Lower leg skin (tissue), 4 donors: ENCODE measurements at places on chromosomes 3 and 15.

GRCh38 chr3:137332297-137332696 lies 374.5 kb downstream of the IL20RB start:
- DNase-seq, result no peak

DNA sequence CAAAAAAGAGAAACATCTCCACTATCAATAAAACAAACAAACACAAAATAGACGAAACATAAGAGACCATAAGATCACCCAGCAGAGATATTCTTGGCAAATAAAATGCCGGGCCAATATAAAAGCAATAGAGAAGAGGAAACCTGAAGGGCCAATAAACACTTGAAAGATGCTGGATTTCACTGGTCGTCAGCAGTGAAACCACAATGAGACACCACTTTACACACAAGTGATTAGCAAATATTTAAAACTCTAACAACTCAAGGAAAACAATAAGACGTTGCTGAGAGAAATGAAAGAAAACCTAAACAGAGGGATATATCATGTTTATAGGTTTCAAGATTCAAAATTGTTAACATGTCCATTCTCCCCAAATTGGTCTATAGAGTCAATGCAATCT lies 148.5 kb downstream of the WDR76 start:
- DNase-seq, result no peak

DNA sequence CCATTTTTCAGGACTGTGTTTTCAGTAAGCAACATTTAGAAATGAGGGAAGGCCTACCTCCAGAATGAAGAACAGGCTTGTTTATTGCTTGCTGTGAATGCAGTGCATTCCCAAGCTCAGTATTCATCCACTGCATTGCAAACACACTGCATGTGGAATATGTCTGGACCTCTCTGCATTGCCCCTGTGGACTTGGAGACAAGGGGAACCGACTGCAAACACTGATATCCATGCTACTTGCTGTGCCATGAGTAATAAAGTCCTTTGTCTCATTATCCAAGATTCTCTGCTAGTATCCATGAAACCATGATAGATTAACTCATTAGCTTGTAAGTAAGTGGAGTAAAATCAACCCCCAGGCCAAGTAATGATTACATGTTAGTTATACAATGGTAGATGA lies 301.2 kb upstream of the NR2E3 start:
- no peak for DNase-seq

GRCh38 chr3:179072100-179072438 lies 460 bp upstream of the ZMAT3 start:
- peak; percentile 86 for DNase-seq

GRCh38 chr3:43316783-43317460 lies 30.6 kb downstream of the SNRK start:
- DNase-seq, result no peak

GRCh38 chr3:181700168-181701087 lies 11.3 kb upstream of the SOX2 start:
- DNase-seq, result no peak

GRCh38 chr15:97521381-97522285 lies 438.9 kb upstream of the ARRDC4 start:
- no peak for DNase-seq

- DNase-seq, result no peak
Measured at GRCh38 chr3:124777762-124778470, 47.7 kb downstream of the UMPS start.

GRCh38 chr3:9891072-9891622 lies 737 bp downstream of the JAGN1 start:
- no peak for DNase-seq

GRCh38 chr3:138066383-138066782 lies 49.0 kb downstream of the DZIP1L start:
- DNase-seq, result no peak

GRCh38 chr15:34018021-34018645 lies 20.9 kb downstream of the AVEN start:
- no peak for DNase-seq

DNA sequence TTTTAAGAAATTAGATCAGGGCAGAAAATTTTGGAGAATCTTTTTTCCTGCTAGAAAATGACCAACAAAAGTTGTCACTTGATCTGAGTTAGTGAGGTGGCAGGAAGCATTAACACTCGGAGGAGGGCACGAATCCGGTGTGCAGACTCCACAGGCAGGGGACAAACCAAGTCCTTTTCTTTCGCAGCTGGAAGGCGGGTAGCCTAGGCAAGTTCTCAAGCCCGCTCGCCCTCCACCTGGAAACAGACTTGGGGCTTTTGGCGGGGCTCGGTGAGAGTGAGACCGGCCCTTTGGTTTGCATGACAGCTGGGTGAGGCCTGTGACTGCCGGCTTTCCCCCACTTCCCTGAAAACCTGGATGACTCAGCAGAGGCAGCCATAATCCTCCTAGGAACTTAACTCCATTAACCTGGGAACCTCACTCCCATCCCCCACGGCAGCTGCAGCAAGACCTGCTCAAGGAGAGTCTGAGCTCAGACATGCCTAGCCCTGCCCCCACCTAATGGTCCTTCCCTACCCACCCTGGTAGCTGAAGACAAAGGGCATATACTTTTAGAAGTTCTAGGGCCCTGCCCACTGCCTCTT lies 134.8 kb downstream of the MFSD1 start:
- DNase-seq, result no peak

GRCh38 chr3:78221300-78221699 lies 1181.4 kb downstream of the ROBO2 start:
- DNase-seq, result no peak

- DNase-seq, result no peak
Measured at GRCh38 chr3:190863119-190863465, 598 bp upstream of the GMNC start.

DNA sequence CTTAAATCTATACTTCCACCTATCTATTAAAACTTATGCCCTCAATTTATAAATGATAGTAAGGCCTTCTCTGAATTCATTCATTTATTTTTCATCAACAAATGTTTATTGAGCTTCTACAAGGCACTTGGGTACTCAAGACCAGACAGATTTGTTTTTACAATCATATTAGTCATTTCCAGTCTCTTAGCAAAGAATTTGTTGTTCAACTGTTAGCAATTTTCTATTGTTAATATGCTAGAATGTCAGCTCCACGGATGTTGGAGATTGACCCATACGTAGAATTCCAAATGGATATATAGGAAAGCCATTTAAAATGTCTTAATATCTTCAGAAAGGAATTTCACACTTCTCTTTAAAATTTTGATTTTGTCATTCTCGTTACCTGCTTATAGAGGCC lies 36.7 kb downstream of the ZBTB38 start:
- no peak for DNase-seq

GRCh38 chr15:67843571-67844387 lies 3.9 kb upstream of the RNU6-1 start:
- no peak for DNase-seq

- DNase-seq, result no peak
Measured at GRCh38 chr3:120791913-120792312, 49.4 kb downstream of the GTF2E1 start.

DNA sequence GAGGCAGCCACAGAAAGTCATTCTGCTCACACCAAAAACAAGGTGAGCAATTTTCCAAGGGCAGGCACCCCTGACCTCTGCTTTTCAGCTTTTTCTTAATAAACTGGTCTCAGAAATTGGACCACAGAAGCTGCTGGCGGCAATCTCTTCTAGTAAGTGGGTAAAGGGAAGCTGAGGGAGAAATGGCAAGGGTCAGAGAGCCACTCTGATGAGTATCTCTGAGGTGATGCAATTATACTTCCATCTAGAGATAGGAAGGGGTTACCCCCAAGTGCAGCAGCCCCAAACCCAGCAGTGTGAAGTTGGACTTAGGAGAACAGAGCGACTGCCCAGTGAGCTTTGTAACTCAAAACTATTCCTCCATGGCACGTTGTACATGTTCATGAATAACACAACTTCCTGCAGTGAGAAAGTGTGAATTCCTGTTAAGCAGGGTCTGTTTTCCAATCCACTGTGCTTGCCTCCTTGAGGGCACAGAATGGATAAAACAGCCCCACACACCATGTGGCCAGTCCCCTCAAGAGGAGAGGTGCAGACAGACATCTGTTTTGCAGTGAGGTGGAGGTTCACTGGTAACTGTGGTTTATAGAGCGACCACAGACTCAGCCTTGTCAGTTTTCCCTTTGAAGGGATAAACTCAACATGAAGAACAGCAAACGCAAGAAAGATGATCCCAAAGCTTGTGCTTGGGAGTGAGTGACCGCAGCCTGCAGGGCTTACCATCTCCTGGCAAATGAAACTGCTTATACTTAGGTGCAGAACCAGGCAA lies 683.4 kb upstream of the CFAP20DC start:
- no peak for DNase-seq

DNA sequence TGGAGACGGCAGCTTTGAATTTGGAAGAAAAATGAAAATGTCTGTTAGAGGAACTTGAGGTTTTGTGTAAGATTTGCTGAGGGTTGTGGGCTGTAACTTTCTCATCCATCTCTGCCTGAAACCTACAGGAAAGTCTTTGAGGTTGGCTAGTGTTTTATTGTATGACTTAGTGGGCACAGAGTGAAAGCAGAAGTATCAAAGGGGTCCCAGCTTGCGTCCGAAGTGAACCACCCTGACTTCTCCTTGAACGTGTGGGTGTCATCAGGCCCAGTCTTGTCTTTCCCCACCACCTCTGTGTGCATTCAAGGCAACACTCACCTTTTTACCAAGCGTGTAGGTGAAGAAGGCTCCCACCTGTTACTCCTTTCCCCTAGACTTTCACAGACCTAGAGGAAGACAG lies 682.1 kb upstream of the CFAP20DC start:
- DNase-seq, result no peak

DNA sequence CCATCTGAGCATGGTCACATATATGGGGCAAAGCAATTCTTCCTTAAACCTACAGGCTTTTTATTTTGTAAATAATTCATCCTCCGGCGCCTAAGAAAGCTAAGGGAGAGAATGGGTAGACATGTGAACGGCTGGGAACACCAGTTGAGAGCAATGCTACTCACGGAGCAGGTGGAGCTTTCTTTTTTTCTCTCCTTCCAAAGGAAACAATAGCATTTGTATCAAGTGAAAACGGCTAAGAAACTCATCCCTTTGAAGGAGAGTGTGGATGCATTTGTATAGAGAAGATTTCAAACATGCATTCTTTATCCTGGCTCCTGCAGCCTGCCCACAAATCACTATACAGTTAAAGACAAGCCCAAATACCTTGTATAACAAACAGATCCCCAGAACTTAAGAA lies 637.8 kb downstream of the MAGI1 start:
- no peak for DNase-seq

DNA sequence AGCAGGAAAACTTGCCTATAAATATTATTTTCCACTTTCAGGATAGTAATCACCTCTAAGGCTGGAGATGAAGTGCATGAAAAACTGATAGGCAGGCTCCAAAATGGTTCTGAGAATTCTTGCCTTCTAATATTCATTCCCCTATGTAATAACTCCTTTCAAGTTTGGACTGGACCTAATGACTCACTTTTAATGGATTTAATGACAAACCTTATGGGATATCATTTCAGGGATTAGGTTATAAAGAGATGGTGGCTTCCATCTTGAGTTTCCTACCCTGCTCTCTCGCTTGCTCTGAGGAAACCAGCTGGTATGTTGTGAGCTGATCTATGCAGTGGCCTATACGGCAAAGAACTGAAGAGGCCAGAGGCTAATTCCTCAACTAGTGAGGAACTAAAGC lies 192.0 kb downstream of the BCHE start:
- DNase-seq, result no peak

GRCh38 chr3:77906102-77906709 lies 866.3 kb downstream of the ROBO2 start:
- DNase-seq, result no peak

GRCh38 chr15:82139823-82140268 lies 94.0 kb upstream of the MEX3B start:
- DNase-seq, result no peak

- no peak for DNase-seq
Measured at GRCh38 chr3:94481226-94481898, 418.5 kb downstream of the NSUN3 start.

- DNase-seq, result no peak
Measured at GRCh38 chr3:111581403-111582119, 13.6 kb downstream of the ZBED2 start.
